ENCODE measurements at places on chromosomes 5 and 9.
A peak's percentile ranks its signal among the peaks of the same experiment; 100 is the strongest.

DNA sequence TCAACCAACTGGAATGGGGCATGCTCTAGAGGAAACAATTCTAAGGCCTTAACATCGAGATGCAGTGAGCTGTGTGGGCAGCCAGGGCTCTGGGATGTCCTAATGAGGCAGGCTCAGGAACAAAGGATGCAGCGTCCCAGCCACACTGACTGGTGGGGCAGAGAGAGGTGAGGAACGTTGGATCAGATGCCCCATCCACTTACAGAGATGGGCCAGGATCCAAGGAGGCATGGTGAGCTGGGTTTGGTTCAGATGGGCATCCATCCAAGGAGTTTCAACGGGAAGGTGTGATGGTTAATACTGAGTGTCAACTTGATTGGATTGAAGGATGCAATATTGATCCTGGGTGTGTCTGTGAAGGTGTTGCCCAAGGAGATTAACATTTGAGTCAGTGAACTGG lies 15.5 kb upstream of the MARCHF6 start:
- no peak for DNase-seq

DNA sequence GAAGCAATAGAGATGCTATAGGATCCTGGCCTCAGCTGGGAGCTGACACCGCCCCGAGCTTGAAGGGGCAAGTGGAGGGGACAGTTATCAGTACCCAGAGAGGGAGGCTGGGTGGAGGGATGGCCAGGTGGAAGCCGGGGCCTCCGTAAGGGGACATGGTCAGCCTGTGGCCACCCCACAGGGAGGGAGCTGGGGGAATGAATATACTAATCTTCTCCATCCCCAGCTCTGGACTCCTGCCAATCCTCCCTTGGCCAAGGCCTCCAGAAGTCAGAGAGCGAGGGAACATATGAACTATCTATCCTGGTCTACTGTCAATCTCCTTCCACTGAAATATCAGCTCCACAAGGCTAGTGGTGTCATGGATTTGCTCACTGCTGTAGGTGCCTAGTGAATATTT lies 109.3 kb downstream of the BOD1 start:
- DNase-seq: no peak

GRCh38 chr9:127336506-127337352 lies 60.2 kb upstream of the SLC2A8 start:
- DNase-seq: no peak

- DNase-seq: no peak
These were observed 120.4 kb upstream of the CACNA1B start for GRCh38 chr9:137757139-137757538.

DNA sequence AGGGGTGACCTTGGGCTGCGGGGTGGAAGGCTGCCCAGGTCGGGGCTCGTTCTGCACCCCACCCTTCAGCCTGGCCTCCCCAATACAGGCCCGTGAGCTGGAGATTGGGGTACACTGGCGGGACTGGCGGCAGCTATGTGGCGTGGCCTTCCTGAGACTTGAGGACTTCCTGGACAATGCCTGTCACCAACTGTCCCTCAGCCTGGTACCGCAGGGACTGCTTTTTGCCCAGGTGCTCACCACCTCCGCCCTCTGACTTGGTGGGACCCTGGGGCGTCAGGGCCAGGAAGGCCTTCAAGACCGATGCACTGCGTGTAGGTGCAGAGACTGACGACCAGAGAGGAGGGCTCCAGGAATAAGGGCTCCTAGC lies 10.5 kb downstream of the ZDHHC12 start:
- no peak for DNase-seq

GRCh38 chr5:54745599-54745998 lies 228.0 kb downstream of the SNX18 start:
- no peak for DNase-seq

DNA sequence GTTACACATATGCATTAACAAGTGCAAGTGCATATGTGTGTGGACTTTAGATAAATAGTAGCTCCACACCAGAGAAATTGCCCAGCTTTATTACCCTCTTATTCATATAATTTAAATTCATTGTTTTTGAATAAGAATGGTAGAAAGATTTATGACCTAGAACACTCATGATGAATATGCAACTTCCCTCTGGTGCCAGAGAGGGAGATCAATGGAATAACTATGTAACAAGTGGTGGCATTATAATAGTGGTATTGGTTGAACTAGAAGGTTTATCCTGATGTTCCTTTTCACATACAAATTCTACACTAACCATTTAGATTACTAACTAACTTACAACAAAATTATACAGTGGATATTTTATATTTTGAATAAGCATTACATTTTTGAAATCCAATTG lies 607.4 kb downstream of the CDH12 start:
- no peak for DNase-seq

GRCh38 chr5:112691758-112692157 lies 45.9 kb upstream of the APC start:
- DNase-seq: no peak

DNA sequence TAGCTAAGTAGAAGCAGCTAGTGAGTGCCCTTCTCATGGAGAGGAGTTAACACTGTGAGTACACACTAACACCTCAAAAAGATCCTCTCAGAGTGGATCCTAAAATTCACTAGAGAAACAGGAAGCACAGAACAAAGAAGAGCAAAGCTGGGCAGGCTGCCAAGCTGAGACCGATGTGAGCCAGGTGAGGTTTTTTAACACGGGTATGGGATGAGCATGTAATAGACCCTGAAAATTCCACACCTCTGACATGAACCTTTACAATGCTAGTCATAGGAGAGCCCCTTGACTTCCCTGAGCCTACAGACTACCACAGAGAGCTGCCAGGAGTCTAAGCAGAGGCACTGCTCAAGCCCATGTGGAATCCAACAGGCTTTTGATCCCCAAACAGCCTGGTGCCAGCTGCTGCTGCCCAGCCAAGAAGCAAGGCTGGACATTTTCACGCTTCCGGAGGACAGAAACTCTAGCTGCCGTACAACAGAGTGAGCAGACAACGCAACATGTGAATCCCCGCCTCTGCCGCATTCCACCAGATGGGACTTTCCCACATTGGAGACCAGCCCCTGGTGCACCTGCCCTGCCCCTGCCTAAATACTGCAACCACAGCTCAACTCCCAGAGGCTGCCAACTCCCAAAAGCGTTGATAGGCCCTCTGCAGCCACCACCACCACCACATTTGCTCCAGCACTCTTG lies 280.8 kb downstream of the CDH10 start:
- peak; percentile 47 for DNase-seq

DNA sequence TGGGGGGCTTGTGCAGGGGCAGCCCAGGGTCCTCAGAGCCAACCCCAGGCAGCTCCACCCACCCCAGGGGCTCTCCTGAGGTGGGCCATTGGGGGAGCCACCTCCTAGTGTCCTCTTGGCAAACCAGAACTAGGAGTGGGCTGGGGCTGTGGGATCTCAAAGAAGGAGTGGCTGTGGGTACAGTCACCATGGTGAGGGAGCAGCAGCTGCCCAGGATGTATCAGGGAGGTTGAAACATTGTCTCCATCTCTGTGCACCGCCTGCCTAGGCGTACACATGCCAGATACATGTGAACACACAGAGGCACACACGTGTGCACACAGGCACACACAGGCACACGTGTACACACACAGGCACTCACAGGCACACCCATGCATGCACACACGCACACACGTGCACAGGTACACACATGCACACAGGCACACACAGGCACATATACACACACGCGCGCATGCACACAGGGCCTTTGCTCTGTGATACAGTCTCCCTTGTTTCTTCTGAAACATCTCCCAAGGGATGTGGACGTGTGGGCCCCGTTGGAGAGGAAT lies 10.7 kb downstream of the LCN12 start:
- DNase-seq: no peak

DNA sequence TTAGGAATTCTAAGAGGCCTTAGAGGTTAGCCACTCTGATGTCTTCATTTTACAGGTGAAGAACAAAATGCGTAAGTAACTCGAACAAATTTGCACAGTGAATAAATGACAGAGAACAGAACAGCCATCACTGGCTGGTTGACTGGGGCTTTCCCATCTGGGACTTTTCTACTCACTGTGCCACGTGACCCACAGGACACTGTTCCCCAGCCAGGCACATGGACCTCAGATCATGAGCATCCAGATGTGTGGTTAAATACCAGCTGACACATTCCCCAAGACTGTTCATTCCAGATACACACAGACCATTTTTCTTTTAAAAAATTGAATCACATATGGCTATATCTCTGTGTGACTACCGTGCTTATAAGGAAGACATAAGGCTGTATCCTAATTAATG lies 25.8 kb upstream of the MED10 start:
- no peak for DNase-seq

DNA sequence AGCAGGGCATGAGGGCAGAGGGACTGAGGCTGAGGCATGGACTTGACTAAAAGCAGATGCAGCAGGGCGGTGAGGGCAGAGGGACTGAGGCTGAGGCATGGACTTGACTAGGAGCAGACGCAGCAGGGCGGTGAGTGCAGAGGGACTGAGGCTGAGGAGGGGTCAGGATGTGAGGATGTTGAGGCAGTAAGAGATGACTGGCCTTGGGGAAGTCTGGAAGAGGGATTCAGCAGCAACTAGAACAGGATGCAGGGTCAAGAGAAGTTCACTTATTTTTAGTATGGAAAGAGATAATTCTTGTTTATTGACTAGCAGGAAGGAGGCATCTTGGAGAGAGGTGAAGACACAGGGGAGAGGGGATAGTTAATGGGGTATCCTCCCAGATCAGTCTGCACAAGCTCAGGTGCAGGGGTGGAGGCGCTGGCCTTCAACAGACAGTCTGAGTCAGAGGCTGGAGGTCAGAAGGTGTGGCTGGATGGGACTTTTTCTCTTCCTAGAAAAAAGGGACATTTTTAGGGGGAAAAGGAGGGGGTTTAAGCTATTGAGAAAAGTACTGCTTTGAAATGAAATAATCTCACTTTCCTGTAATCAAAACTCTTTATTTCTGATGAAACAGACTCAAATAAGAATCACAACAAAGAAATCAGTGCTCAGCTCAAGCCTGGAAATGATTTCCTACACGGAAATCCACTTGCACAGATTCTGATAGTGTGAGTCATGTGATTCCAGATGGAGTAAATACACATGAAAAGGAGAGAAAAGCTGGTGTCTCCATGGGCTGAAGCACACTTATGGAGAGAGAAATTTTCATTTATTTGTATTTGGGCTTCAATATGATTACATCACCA lies 130.9 kb downstream of the PALM2AKAP2 start:
- no peak for DNase-seq

GRCh38 chr5:55101556-55102276 lies 730 bp upstream of the GZMA start:
- DNase-seq: no peak

- DNase-seq: no peak
These were observed 1.1 kb downstream of the NFIB start for GRCh38 chr9:14312719-14313377.

DNA sequence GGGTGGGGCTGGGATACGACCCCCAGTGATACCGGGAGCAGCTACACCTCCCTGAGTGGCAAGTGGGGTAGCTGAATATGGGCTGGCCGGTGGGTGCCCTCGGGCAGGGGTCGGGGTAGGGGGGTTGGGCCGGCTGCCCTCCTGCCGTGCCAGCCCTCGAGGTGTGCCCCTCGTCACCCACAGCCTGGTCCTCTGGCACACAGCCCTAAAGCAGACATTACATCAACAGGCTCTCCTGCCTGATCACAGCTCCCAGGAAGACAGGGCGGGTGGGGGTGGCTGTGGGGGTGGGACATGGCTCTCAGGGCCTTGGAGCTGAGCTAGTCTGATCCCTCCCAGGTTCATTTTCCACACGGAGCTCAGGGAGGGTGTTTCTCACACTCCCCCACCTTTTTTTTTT lies 23.2 kb downstream of the FBXW5 start:
- DNase-seq: no peak

DNA sequence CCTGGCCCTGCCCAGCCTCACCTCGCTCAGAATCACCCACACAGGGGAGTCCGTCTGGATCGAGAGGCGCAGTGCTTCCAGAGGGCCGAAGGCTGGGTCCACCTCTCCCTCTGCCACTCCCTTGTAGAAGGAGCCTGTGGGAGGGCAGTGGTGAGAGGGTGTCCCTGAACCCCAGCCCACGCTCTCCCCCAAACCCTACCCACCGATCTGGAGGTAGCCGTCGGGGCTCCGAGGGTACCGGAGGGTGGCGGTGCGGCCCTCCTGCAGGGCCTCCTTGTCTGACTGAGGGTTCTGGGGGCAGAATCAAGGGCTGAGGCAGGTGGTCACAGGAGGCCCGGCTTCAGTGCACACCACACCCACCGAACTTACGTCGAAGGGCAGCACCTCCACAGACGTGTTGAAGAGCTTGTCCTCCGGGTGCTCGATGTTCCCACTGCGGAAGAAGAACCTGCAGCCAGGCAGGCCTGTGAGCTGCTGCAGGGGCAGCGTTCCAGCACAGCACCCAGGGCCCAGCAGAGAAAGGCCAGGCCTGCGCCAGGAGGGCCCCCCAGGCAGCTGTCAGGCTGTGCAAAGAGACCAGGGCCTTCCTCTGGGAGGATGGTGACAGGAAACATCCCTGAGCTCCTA lies 4.5 kb downstream of the LTC4S start:
- DNase-seq: no peak

GRCh38 chr9:18215626-18216025 lies 258.3 kb upstream of the ADAMTSL1 start:
- no peak for DNase-seq

- no peak for DNase-seq
These were observed 3.0 kb downstream of the HARS2 start for GRCh38 chr5:140694276-140694675.

GRCh38 chr9:33135031-33135461 lies 32.1 kb downstream of the B4GALT1 start:
- DNase-seq: no peak

DNA sequence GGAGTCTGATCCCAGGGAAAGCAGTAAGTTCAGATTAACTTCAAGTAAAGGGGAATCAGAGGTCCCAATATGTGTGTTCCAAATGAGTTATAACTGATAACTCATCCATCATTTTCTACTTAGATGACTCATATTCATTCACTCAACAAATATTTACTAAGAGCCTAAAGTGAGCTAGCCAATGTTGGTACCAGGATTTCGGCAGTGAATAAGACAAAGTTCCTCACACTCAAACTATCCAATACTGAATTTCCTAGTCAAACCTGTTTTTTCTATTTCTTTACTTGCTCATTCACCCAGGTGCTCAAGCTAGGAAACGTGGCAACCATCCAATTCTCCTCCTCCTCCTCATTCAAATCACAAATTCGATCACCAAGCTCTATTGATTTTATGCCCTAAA lies 25.8 kb downstream of the FBXW2 start:
- DNase-seq: no peak

DNA sequence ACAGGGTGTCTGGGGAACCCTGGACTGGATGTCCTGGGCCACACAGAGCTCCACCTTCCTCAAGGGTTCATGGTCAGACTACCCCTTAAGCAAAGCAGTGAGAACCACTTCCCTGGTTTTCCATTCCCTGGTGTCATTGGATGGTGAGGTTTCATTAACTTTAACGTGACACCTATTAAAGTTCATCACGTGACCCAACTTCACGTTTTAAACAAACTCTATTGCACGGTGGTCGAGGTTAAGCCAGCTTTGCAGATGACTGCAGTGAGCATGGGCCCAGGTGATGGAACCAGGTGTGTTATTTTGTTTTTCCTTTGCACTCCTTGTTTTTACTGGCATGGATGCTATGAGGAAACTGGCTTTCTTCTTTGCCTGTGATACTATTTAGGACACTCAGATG lies 385.7 kb upstream of the IRX1 start:
- no peak for DNase-seq

- DNase-seq: no peak
These were observed 9.6 kb upstream of the ADRB2 start for GRCh38 chr5:148816782-148817181.
